ENCODE measurements at places on chromosomes 2 and 18.
A peak's percentile ranks its signal among the peaks of the same experiment; 100 is the strongest.

- no peak for DNase-seq
These were observed 40.1 kb downstream of the SCN3A start for GRCh38 chr2:165163761-165164160.

DNA sequence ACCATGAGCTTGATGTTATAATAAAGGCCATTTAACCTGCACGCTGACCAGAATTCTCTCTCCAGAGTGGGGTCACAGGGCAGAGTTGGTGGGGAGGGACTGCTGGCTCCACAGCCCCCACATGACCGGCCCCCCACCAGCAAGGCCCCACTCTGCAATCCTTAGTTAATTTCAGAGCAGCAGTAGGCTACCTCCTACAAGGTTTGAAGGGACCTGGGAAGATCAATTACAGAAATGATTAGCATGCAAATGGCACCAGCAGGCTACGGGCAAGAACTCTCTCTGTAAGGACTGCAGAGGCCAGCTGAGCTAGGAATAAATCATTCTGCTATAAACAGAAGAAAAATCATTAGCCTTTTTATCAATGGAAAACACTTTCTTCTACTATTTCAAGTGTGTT, 135.3 kb downstream of the C1D start:
- DNase-seq = no peak

DNA sequence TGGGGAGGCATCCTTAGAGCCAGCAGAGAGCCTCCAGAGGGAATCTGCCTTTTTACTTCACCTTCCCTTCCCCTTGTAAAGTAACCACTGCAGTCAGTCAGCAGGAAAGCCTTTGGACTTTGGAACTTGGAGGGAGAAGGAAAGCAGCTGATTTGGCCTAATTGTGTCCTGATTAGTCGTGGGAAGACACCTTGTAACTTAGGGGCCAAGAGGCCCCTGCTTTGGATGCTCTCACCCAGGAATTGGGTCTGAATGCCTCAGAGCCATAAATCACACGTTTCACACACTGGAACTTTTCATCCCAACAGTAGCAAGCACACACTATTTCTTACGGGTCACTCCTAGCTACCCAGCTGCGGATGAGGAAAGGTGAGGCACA, 81.0 kb upstream of the PPM1B start:
- DNase-seq = no peak

- no peak for DNase-seq
These were observed 95.1 kb upstream of the SLC35G4 start for GRCh38 chr18:11514267-11514666.

GRCh38 chr2:159710601-159711180, 1.6 kb upstream of the MARCHF7 start:
- peak; percentile 38 for DNase-seq

- no peak for DNase-seq
These were observed 112.2 kb downstream of the CEP192 start for GRCh38 chr18:13103366-13103765.

- no peak for DNase-seq
These were observed 121.4 kb downstream of the ASXL3 start for GRCh38 chr18:33699372-33699771.

DNA sequence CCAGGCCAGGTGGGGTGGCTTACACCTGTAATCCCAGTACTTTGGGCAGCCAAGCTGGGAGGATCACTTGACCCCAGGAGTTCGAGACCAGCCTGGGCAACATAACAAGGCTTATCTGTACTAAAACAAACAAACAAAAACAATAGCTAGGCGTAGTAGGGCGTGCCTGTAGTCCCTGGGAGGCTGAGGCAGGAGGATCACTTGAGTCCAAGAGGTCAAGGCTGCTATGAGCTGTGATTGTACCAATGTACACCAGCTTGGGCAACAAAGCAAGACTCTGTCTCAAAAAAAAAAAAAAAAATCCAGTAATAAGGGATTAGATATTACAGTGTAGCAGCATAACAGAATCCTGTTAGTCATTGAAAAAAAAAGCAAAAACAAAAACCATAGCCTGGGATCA, 223.2 kb upstream of the FOSL2 start:
- DNase-seq = no peak

DNA sequence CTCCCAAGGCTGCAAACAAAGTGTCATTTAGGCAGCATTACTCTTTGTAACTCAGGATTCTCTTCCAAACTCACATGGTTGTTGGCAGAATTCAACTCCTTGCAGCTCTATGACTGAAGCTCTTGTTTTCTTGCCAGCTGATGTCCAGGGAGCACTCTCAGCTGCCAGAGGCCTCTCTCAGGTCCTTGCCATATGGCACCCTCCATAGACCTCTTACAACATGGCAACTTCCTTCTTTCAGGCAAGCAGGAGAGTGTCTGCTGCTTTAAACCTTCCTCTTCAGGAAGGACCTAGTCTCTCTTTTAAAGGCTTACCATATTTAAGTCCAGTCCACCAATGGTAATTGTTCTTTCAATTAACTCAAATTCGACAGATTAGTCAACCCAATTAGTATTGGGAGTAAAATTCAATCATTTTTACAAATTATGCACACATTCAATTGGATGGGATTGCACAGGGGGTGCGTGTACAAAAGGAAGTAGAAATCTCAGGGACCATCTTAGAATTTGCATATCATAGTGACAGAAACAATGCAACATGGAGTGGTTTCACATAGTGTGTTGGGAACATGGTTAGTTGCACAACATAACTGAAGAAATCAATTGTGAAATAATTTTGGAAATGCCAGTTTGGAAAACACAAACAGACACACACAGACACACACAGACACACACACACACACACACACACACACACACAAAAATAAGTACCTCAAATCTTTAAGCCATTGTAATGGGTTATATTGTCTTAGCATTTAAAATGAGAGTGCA, 893.5 kb upstream of the ZEB2 start:
- DNase-seq = peak; percentile 59

DNA sequence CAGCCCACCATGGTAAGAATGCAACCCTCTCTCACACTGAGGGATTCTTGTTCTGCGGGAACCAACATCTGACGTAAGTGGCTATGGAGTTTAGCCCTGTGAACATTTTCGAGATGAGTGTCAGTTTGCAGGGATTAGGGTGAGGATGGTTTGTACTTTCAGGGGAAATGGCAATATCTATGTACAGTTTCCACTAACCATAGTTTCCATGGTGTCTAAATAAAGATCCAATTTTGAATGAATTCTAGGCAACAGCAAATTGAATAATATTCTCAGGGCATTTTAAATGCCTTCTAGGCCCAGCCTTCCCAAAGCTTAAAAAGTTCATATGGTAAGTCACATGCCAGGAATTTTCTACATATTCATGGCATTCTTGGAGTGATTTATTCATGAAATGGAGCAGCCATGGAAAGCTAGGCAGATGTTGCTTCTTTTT, 105.4 kb upstream of the MMADHC start:
- no peak for DNase-seq

GRCh38 chr2:112701052-112701451, 19.8 kb upstream of the NT5DC4 start:
- DNase-seq = peak; percentile 46

- no peak for DNase-seq
These were observed 570.3 kb downstream of the FBXO15 start for GRCh38 chr18:73577365-73577764.

DNA sequence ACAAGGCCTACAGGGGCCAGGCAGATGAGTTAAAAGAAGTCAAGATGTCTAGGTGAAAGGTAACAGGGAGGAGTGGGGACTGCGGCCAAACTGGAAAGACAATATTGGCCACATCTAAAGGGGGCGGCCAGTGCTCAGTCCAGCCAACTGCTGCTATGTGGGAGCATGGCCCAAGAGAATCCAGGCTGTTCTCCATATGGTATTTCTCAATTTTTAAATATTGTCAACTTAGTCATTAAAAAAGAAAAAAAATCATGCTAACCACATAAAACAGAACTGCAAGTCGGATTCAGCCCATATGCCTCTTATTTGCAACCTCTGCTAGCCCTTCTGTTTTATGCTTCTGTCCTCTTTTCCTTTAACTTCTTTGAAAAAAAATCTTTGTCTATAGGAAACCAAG, 14.8 kb downstream of the TRABD2A start:
- no peak for DNase-seq
